Stimulated activated CD8-positive, alpha-beta memory T cell treated with anti-CD3 and anti-CD28 coated beads, Interleukin-7, amount 100 ng/mL, for 24 hours (primary cell): ENCODE measurements at places on chromosomes 12 and 14.

DNA sequence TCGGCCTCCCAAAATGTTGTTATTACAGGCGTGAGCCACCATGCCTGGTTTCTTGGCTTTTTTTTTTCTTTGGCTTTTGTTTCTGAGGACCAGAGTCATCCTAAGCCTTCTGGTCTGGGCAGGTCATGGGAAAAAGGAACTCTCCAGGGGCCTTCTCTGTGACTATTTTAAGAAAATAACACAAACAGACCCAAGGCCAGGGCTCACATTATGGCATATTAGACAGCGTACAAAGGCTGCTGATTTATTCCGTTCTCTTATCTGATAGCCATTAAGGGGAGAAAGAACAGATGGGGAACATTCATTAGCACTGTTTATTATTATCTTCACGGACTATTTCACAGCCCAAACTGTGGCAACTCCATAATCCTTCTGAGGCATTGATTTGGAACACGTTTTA lies 28.8 kb upstream of the MANSC4 start:
- DNase-seq: no peak

DNA sequence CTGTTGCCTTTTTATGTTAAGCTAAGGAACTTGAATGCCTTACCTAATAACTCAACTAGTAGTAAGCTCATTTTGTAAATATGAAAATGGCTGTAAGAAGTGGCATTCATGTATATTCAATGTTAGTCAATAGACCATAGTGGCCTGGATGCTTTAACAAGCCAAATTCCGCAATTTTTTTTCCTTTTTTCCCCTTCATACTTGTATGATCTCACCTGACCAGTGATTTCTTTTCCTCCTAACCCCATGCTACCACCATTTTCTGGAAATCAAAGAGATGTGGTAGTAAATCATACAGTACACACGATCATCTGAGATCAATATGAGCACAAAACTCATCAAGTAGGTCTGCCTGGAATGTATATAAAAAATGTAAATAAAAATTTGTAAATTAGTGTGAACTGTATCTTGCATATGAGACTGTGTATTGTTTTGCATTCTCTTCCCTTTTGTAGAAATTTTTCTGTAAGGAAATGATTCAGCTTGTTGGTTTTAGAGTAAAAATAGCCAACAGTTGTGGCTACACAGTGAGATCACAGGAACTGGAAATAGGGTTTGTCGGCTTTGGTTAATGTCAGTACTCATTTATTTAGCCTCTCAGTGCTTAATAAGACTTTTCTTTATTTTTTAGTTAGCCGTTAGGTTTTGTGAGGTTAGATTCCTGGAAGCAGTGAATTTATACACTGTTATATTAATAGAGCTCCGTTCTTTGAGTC lies 62.5 kb downstream of the ETNK1 start:
- no peak for DNase-seq

DNA sequence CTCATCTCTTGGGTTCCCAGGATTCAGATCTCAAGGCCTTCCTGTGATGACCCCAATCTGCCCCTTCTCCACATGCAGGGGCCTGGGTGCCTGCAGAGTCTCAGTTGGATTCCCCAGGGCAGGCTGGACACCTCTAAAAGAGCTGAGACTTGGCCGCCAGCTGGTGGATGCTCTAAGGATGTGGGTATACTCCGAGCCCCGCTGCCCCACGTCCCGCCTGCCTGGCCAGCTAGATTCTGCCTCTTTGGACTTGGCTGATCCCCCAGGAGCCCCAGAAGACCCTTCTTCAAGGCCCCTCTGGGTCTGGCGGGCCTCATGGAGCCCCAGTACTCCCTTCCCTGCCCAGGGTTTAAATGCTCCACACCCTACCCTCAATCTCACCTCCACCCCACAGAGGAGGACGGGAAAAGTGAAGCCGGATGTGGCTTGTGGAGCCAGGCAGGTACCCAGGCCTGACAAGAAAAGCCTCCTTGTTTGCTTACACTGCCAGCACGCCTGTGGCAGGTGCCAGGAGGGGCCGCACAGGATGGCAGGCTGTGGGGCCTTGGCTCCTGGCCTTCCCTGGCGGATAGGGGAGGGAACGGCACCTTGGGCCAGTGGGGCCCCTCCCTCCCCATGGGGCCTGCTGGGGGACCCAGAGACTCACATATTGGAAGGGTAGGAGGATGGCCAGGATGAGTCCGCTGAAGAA lies 15.1 kb downstream of the FAIM2 start:
- no peak for DNase-seq

DNA sequence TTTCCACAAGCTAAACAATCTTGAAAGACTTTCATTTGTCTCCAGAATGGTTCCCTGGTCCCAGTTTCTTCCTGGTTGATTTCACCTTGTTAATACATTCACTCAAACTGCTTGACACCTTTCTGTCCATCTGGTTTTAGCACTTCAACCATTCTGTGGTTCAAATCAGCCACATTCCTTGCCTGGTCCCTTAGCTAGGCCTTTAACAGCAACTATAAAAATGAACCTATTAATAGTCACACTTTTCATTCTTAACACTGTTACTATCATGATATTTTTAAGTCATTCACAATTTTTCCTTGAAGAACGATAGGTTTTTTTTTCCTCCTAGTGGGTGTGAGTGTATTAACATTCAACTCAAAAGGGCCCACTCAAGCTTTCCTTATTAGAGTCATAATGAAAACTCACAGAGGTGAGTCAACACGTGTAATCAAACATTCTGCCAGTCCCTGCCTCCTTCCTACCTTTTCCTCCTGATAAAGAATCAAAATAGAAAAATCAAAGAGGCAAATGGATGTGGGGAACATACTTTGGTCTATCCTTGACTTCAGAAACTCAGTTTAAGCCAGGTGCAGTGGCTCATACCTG lies 34.4 kb upstream of the CCNT1 start:
- no peak for DNase-seq

DNA sequence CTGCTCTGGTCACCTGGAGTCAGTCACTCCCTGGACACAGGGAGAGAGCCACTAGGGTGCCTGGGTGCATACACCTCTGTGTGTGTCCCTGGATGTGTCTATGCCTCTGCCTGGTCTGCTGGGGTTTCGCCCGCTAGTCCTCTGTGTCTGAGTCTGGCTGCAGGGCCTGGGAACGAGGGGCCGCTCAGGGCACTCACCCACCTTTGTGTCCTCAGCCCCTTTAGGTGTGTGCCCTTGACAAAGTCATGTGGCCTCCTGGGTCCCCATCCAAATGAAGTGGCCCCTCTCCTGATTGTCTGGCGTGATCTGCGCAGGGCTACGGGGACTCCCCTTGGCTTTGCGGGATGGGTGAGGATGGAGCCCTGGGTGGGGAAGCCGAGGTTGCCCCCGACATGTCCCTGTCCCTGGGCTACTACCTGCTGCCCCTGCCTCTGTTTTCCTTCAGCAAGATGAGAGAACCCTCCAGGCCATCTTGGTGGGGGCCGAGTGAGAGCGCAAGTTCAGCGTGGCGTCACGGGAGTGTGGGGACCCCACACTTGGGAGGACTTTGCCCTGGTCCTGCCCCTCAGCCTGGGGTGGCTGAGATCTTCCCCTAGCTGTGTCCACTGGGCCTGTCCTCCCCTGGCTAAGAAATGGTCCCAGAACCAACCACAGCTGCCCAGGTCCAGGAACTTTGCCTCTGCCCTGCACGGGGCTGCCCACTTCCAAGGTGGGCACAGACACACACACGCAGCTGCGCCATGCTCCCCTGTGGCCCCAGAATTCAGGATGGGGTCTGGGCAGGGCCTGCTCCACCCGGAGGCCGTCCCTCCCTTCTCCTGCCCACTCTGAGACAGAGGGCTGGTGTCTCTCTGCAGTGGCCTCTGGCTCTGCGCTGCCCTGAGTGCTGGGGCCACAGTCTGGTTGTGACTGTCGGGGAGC lies 2.7 kb upstream of the AHNAK2 start:
- no peak for DNase-seq

DNA sequence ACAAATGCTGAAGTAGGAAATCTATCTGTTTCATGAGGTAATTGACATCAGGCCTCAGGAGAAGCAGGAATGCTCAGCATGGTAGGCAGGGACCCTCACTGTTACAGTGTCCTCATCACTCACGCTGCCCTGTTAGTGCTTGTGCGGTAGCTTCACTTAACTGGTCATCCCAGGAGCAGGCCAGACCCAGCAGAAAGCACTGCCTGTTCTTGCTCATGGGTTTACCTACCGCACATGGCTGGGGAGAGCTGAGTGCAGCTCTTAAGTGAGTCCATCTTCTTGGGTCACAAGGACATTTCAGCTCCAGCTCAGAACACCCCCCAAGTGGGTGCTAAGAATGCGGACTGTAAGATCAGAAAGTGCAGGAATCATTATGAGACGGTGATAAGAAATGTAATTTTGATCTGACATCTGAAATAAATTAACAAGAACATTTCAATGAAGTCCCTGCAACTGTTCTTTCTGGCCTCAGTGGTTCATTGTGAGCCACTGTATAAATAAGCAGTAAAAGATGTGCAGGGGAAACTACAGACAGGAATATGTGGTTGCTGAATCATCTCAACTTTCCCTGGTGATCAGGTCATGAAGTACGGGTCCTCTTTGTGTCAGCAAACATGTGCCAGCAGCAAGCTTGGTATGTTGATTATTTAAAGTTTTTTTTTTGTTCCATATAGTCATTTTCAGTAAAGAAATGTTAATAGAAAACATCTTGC lies 757.7 kb upstream of the TMEM132C start:
- no peak for DNase-seq

- no peak for DNase-seq
Measured at GRCh38 chr12:93402333-93403311, 24.9 kb downstream of the NUDT4 start.

GRCh38 chr12:65977384-65977783 lies 153.1 kb downstream of the HMGA2 start:
- no peak for DNase-seq

DNA sequence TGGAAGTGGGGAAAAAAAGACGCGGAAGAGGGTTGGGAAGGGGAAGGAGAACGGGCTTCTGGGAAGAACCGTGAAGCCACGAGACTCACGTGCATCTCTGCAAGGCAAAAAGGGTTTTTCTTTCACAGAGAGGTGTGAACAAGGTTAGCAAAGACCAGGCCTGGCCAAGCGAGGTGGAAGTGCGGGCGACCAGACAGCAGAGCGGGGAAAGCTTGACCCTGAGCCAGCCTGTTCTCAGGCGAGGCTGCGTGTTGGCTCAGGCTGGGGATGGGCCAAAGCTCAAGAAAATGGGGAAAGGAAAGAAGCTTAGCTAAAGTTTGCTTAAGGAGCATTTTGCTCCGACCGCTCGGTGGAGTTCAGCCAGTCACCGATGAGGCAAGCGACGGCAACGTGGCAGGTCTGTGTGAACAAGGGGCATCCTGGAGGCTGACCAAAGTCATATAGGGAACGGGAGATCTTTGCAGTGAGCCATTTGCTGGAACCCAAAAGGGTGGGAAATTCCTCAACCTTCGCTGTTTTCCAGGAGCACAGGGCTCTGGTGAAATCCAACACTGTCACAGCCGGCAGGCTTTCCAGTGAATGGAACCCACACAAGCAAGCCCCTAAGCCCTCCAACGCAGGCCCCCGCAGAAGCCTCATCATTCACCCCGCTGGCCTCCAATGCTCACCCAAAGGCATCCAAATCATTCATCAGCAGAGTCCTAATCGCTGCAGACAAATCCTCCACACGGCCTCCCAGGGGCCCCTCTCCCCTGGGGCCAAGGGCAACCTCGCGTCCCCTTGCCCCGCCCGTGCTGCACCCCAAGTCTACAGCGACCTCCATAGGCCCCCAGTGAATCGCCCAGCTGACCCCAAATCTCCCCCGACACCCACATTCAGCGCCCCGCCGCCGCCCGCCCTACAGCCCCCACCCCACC lies 754 bp downstream of the ZNF605 start:
- DNase-seq: no peak

DNA sequence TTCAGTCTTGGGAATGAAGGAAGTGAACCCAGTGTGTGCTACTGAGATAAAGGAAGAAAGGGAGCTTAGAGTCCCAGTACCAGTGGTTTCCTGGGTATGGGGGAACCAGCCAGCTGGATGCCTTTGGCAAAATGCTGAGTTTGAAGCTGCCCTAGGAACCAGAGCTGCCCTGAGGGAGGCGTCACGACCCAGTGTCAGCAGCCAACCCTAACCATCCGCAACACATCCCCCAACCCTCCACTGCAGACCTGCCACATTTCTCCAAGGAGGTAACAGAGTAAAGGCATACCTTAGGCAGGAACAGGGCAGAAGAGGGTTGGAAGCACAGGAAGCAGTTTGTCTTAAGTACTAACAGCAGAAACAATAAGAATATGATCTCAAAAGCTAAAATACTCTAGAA lies 28.6 kb downstream of the PRDM4 start:
- DNase-seq: no peak
